ENCODE measurements at places on chromosomes 1 and 21. TPM values are rescaled to one million over a fixed set of nuclear protein-coding genes. Genes with fewer than 3 reads are reported as not detected.

Gene GNAT2
- total RNA-seq = 0.49 TPM

Gene CR1
- total RNA-seq = not detected

Gene NMNAT2
- 0.32 TPM for total RNA-seq

Gene DTL
- 10.0 TPM for total RNA-seq

Gene CD34
- total RNA-seq = 72.0 TPM

Gene MARK1
- 0.32 TPM for total RNA-seq

Gene C1orf116
- not detected for total RNA-seq

Gene SLC6A17
- total RNA-seq = under 0.01 TPM

Gene C1orf94
- not detected for total RNA-seq

Gene SPRR4
- total RNA-seq = not detected

Gene KCNK1
- not detected for total RNA-seq

All from bladder microvascular endothelial cell (primary cell).